CD4-positive, alpha-beta T cell (primary cell): ENCODE measurements at places on chromosomes 7 and 10. TPM values are rescaled to one million over a fixed set of nuclear protein-coding genes. Genes with fewer than 3 reads are reported as not detected.

- peak; percentile 45 for DNase-seq
These were observed at the start of gene SH2B2 for GRCh38 chr7:102286237-102287110. SH2B2 (plus strand) TSS chr7:102286868; CDS start chr7:102300551, 13,683 bp downstream.

DNA sequence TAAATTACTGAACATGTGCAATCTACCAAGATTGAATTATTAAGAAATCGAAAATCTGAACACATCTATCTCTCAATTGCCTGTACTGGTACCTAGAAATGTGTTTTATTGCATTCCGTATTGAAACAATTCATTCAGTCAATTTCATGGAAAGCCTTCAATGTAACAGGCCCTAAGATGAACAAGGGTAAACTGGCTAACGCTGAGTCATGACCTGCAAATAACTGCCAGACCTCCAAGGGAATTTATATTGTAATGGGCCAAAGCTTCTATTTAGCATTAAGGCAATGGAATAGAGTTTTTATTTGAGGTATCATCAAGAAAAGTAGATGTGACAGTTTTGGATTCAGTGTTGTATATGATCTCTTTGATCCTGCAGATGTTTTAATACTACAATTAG lies 49.9 kb upstream of the CD36 start:
- DNase-seq = no peak

DNA sequence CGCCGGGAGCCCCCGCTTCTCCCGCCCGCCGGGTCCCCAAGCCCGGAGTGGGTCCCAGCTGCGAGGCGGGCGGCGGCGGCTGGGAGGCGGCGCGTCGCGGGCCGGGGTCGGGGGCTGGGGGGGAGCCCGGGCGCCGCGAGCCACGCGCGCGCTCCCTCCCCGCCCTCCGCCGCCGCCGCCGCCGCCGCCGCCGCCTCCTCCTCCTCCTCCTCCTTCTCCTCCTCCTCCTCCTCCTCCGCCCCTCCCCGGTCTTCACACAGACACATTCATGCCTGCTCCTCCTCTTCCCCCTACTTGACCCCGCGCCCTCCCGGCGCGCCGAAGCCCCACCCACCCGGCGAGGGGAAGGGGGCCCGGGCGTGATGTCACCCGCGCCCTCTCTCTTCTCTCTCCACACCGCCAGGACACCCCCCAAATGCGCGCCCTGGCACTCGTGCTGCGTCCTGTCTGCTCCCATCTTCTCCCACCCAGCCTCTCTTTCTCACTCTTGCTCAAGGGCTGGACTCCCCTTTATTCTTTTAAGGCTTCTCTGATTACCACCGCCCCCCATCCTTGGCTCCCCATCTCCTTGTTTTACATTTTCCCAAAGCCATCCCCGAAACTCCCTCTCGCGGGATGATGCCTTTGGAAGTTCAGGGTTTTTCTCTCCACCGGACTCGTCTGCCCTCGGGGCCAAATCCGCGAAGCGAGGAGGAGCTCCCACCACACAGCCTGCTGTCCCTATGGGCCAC lies 967 bp upstream of the GLI3 start:
- DNase-seq = no peak

GRCh38 chr7:38217672-38218071 lies 39.6 kb downstream of the STARD3NL start:
- DNase-seq = no peak

- DNase-seq = no peak
These were observed 99.7 kb upstream of the IFRD1 start for GRCh38 chr7:112350585-112350984.

- no peak for DNase-seq
These were observed 53.8 kb upstream of the ADRA2A start for GRCh38 chr10:111023060-111023459.

GRM3 gene
- total RNA-seq = not detected

SLK gene
- total RNA-seq = 20.5 TPM
